GM12892 (cell line): ENCODE measurements at places on chromosomes 3 and 15.

GRCh38 chr3:21624524-21624923, 126.5 kb downstream of the ZNF385D start:
- no peak for DNase-seq

- DNase-seq, result no peak
These were observed 94.4 kb downstream of the MYLK start for GRCh38 chr3:123789760-123790159.

DNA sequence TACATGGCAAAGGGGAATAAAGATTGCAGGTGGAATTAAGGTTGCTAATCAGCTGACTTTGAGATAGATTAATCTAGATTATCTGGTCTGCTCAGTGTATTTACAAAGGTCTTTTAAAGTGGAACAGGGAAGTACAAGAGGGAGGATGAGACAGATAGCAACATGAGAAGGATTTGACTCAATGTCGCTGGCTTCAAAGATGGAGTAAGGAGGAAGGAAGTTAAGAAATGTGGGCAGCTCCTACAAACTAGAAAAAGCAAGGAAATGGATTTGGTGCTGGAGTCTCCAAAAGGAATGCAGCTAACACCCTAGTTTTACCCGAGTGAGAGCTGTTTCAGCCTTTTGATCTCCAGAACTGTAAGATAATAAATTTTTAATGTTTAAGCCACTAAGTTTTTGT, 180.7 kb upstream of the TTC14 start:
- no peak for DNase-seq

GRCh38 chr3:108661699-108662098, 72.2 kb downstream of the DZIP3 start:
- DNase-seq, result no peak

DNA sequence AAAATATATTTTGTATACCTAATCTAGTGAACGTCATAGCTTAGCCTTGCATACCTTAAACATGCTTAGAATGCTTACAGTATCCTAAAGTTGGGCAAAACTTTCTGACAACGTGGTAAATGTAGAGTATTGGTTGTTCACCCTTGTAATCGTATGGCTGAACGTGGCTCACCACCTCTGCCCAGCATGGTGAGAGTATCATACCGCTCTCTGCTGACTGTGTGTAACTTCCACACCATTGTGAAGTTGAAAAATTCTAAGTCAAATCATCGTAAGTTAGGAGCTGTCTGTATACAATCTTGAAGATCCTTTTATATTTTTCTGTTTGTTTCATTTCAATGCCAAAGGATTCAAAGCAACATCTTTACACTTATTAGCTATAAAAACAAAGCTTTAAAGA, 63.5 kb upstream of the TRPC1 start:
- DNase-seq, result no peak
